Right ventricle myocardium inferior (tissue), 1 donor: ENCODE measurements at places on chromosomes 3 and 15. TPM values are rescaled to one million over a fixed set of nuclear protein-coding genes. Genes with fewer than 3 reads are reported as not detected.

The GOLGA8J gene
- 0.16 TPM for total RNA-seq

The ARPP21 gene
- not detected for total RNA-seq

The SCAPER gene
- total RNA-seq, result 47.6 TPM

The DTX3L gene
- 14.6 TPM for total RNA-seq

The DLL4 gene
- total RNA-seq, result 11.1 TPM

The POTEB3 gene
- total RNA-seq, result not detected

The MFAP1 gene
- 18.9 TPM for total RNA-seq

GRCh38 chr3:19825193-19825592 is 108.8 kb downstream of the EFHB start:
- no peak for DNase-seq

DNA sequence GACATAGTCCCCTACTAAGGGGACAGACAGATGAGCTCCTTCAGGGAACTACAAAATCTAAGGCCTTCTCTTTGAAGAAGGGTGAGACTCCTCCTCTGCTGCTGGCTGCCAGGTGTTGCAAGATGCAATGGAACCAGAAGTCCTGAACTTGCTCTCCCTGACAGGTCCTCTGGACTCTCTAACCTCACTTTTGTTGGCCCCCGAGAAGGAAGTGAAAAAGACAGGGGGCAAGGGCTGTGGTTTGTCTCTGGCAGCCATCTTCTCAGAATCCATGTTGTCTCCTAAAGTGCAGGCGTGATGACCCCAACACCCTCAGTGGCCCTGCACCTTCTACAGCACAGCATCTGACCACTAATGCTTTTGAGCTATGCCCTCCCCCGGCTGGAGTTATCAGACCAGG is 292.5 kb downstream of the CHST2 start:
- no peak for DNase-seq

GRCh38 chr15:56992725-56993124 is 74.3 kb downstream of the TCF12 start:
- no peak for DNase-seq

GRCh38 chr15:44468709-44469385 is 41.4 kb downstream of the CTDSPL2 start:
- no peak for DNase-seq

DNA sequence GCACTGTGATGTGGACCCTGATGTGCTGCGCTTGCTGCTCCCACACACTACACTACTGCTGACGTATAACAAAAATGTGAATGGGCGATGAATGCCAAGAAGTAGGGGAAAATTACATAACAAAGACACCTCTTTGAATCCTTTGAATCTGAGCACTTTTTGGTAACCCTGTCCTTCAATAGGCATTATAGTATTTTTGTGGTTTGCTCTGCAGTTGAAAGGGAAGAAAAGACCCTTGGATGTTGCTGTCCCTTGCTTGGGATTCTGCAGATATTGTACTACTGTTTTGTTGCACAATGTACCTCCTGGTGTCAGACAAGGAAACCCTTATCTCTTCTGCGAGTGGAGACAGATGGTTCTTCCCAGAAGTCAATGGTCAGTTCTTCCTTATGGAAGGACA is 124.8 kb upstream of the UBE3A start:
- DNase-seq, result no peak

- DNase-seq, result no peak
These were observed 157.6 kb downstream of the SHQ1 start for GRCh38 chr3:72690629-72691028.

DNA sequence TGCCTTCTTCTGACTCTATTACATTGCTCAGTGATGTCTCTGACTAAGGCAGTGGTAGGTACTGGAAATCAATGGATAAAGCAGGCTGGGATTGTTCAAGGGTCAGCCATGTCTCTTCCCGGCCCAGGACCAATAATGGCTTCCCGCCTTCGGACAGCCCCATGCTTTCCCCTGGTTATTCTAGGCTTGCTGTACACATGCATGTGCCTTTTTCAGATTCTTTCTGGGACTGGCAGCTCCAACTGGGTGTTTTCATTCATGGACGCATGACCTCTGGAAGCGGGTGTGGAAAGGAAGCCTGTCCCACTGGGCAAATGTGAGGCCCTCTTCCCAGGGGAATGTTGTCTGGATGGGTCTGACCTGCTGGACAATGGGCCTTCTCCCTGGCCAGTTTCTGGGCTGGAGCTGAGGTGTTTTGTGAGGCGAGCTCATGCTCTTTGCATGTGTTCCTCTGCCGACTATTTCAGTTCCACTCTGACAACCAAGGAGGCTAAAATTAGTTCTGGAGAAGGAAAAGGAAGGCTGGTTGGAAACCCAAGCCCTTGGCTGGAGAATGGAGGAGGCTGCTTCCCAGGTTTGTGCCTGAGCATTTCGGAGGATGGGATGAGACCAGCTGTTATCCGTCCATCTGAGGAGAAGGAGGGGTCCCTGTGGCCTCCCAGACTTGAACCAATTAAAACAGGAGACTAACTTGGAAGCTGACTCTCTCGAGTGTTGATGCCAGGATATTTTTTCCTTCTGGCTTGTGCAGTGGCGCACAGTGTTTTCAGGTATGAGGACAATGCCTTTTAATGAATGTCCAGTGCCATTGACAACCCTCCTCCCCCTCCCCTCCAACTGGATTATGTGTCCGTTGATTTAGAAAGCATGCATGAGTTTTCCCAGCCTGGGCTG is 6.9 kb downstream of the ACVR2B start:
- no peak for DNase-seq

GRCh38 chr3:127077068-127077467 is 94.2 kb downstream of the PLXNA1 start:
- no peak for DNase-seq

GRCh38 chr3:150721285-150722130 is 17.8 kb upstream of the ERICH6 start:
- DNase-seq, result no peak

DNA sequence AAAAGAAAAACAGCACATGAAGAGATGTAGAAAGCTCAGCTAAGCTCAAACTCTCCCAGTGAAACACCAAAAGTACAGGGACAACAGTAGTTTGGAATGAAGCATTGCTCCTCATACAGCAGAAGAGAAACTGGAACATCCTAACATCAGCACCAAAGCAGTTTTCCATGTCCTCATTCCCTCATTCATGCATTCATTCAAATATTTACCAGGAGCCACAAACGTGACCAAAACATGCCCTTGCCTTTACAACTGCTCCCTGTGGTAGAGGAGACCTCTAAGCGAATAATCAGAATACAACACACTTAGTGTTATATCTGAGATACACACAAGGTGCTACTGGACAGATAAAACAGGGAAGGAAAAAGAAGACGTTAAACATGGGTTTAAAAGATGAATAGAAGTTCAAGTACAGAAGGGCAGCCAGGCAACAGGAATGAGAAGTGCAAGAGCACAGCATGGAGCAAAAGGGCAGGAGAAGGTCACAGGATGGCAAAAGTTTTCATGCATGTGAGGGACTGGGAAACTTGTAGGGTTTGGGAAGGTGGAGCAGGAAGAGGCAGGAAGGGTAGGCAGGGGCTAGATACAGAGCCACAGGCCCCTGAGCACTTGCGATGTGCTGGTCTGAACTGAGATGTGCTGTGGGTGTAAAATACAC is 58.5 kb upstream of the LMCD1 start:
- no peak for DNase-seq

DNA sequence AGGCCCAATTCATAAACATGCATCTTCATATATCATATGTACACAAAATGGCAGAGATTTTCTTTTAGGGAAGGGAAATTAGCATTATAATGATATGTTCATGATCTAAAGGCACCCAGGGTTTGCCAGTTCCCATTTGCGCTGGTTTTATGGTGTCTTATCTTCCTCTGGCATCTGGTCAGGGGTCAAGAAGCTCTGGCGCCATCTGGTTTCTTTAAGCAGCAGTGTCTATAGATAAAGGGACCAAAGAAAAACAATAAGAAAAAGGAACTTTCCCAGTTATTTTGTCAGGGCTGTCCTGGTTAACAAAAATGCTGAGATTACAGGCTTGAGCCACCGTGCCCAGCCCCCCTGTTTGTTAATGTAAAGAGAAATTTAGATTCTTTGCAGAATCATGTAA is 3.3 kb upstream of the DCP1A start:
- DNase-seq, result no peak

DNA sequence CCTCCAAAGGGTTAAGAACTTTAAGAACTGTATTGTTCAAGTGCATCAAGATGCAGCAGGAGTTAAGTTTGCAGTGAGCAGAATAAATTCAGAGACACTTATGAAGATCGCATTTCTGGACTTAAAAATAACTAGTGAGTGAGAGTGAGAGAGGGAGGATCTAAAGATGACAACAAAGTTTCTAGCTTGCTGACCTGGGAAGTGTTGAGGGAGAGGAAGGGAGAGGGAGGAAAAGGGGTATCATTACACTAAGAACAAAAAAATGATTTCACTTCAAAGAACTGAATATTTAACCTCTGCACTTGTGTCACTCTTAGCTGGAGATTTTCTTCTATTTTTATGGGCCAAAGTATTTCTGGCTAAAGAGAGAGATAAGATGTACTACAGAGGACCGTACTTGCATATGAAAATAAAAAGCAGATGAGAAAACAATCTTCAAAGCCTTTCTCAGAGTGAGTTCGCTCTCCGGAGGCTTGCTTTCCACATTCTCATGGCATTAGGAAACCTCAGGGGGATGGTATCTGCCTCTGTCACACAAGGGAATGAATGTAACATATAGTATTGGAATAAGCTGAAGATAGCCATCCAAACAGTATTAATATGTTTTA is 91.4 kb upstream of the TJP1 start:
- DNase-seq, result no peak

GRCh38 chr15:65730549-65731172 is 61.4 kb downstream of the DENND4A start:
- DNase-seq, result no peak

GRCh38 chr3:150912501-150912900 is 7.3 kb upstream of the MINDY4B start:
- DNase-seq, result no peak

DNA sequence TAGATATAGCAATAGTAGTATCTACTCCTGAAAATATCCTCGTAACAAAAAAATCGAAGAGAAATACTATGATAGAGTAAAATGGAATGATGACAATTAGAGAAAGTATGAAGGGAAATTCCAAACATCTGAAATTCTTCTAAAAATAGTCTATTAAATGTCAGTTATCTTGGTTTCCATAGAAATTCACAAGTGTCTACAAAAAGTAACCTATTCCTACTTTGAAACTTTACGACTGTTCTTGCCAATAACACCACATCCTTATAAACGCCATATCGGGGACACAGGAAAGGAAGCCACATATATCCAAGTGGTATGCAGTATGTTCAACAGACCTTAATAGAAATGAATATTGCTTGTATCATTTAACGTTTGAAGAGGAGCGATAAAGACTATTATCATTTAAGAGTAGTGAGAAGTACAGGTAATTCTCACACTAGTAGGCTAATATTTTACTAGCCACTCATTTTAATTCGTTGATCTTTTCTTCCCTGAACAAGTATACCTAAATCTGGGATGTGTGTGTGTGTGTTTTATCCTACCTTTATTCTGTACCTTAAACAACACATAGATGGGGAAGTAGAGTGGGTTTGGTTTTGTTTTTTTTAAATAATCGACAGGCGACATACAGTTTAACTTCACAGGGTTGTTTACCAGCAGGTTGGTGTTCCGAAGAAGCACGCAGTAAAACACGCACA is 1.2 kb downstream of the GPR176 start:
- no peak for DNase-seq
